ENCODE measurements at places on chromosomes 5 and 9.

DNA sequence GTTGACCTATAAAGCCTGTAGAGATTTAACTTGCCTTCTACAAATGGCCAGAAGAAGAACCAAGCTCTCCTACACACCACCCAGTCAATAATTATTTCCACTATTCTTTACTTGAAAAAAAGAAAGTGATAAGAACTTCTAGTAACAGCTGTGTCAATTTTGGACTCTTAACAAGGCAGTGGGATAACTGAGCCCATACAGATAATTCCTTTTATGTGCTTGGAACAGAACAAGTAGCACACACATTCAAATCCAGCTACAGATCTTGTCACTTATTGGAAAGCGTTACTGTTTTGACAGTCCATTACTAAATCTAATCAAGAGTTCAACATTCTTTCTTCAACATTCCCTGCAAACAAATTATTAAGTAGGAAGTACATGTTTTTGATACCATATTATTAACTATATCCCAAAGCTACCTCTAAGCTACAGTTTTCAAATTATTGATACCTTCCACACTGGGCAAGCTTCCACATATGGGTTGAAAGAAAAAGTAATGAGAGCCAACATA, 6.3 kb downstream of the PTGER4 start:
- no peak for DNase-seq

- DNase-seq = no peak
Observed at GRCh38 chr5:61330845-61331406, 1.1 kb upstream of the ZSWIM6 start.

GRCh38 chr9:135751501-135751900, 49.5 kb downstream of the KCNT1 start:
- DNase-seq = no peak

- DNase-seq = no peak
Observed at GRCh38 chr5:74272024-74272775, 368.3 kb downstream of the ENC1 start.

DNA sequence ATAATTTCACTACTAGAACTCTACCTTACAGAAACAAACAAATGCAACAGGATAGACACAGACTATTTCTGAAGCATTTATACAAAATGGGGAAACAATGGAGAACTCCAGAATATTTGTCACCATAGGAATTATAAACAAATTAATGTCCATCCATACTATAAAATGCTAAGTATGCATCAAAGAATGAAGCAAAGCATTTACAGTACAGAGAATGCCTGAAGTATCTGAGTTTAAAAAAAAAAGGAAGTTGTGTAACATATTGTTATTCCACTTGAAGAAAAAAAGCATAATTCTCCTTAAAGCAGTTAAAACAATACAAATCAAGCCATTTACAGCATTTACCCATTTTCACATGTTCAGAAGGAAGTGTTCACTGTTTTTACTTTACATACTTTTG, 53.0 kb downstream of the DROSHA start:
- DNase-seq = no peak

GRCh38 chr5:56415356-56415765, 182.2 kb upstream of the ANKRD55 start:
- no peak for DNase-seq

GRCh38 chr5:61604076-61605025, 272.3 kb downstream of the ZSWIM6 start:
- no peak for DNase-seq

- DNase-seq = no peak
Observed at GRCh38 chr9:137232510-137232909, 1.8 kb downstream of the SLC34A3 start.

DNA sequence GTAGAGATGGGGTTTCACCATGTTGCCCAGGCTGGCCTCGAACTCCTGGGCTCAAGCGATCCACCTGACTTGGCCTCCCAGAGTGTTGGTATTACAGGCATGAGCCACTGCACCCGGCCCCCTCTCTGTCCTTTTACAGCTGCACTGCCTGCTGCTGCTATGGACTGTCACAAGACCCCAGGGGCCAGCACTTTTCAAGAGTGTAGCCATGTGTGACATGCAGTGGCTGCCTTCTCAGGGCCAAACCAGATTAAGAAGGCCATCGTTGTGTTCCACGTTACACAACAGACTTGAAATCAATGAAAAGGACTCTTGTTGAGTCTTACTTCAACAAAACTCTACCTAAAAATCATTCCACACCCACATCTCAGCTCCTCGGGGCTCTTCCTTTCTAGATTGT, 78.9 kb upstream of the ICE1 start:
- DNase-seq = no peak

DNA sequence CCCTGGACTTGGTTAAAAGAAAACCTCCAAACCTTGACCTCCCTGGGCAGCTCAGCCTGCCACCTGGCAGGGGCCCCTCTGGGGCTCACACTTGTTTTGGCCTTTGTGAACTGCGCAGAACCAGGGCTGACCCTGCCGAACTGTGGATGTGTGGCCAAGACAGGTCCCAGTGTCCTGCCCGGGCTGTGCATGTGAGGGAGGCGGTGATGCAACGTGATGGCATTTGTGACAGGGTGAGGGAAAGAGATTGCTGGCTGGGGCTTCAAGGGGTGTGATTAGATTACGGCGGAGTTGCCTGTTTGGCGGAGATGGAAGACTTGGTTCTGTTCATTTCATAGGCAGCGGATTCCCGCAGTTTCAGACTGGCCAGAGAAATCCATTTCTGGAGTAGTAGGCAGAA, 30.4 kb upstream of the NKX2-5 start:
- DNase-seq = no peak

GRCh38 chr9:36008774-36009300, 27.9 kb upstream of the RECK start:
- peak; percentile 53 for DNase-seq

DNA sequence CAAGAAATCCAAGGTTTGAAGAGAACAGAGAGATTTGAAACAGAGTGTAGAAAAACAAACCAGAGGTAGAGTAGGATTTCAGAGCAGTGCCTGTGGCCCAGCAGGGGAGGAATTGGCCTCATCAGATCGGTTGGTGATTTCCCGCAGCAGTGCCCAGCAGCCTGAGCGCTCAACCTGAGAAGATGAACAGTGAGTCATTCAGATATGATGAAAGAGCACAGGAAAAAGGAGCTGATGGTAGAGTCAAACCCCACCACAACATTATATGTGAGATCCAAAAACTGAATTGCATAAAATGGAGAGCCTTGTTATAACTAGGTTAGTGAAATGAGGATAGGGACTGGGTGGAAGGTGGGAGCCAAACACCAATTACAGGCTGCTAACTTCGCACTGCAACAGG, 248.9 kb downstream of the PIK3R1 start:
- DNase-seq = no peak

DNA sequence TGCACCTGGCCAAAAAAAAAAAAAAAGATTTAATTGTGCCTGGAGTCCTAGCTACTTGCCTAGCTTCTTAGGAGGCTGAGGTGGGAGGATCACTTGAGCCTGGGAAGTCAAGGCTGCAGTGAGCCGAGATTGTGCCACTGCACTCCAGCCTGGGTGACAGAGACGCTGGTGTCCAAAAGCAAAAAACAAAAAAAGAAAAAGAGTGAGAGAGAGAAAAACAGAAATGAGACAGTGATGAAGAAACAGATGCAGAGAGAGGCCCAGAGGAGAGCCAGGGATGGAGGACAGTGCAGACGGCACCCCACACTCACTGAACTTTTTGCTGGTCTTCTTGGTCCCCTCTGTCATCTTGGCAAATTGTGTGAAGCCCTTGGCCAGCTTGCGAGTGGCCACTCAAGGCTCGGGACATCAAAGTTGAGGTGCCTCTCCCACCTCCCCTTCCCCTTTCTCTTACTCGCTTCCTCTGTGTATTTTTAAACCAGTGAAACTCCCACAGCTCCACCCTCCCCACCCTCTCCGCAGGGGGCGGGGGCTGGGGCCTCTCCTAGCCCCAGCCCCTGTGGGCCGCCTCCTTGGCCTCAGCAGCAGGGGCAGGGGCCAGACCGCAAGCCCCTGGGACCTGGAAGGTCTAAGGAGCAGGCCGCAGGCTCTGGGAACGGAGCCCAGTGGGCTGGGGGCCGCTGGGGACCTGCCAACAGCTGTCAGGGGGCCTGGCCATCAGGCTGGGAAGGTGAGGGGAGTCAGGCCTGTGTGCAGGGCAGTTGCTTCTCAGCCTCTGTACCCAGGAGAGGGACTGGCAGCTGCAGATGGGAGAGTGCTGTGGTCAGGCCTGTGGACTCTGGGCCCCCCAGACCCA, at the start of gene SH2D3C:
Gene SH2D3C (minus strand): TSS at position 387 of the 856 bp plus-strand sequence. CDS start 39 bp downstream, at position 348.
- no peak for DNase-seq

DNA sequence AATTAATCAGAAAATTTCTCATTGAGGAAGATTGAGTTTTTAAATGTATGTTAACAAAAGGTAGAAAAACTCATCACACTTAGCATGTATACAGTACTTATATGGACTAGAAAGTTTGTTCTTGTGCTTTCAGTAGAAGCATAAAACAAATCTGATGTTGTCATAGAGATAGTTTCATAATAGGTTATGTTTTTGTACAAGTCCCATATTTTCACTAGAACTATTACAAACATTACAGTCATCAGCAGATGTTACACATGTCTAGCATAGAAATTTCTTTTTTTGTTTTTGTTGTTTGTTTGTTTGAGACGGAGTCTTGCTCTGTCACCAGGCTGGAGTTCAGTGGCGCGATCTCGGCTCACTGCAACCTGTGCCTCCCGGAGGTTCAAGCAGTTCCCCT, 131.4 kb downstream of the COMMD10 start:
- DNase-seq = no peak

DNA sequence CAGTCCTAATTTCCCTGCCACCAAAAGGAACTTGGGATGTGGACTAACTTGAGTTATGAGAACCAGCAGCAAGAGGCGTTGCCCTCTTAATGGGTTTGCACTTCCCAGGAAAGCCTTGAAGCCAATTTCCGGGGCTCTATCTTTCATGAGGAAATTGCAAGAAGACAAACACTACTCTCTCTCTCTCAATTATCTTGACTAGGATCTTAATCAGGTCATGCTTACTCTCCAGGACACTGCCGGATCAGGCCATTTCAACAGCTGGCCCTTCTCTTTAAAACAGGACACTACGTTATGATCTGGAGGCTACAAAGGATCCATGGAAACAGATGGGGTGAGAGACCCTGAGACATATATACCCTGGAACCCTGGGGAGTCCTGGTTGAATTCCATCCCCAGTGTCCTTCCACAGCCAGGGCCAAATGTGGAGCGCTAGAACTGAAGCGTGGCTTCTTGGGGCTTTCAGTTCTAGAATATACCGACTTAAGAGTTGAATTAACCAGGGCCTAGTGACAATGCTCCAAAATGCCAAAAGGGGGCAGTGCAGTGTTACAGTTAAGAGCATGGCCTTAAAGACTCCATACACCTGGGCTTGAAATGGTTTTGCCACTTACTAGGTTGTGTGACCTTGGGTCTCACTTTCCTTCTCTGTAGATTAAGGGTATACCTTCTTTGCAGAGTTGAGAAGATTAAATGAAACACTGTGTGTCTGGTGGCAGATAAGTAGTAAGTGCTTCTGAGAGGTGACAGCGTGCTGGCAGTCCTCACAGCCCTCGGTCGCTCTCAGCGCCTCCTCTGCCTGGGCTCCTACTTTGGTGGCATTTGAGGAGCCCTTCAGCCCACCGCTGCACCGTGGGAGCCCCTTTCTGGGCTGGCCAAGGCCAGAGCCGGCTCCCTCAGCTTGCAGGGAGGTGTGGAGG, 21.1 kb downstream of the FAM219A start:
- DNase-seq = peak; percentile 33

GRCh38 chr5:147751156-147751830, 31.2 kb downstream of the JAKMIP2 start:
- peak; percentile 91 for DNase-seq

- peak; percentile 10 for DNase-seq
Observed at GRCh38 chr9:133429641-133430161, 7.5 kb downstream of the ADAMTS13 start.

DNA sequence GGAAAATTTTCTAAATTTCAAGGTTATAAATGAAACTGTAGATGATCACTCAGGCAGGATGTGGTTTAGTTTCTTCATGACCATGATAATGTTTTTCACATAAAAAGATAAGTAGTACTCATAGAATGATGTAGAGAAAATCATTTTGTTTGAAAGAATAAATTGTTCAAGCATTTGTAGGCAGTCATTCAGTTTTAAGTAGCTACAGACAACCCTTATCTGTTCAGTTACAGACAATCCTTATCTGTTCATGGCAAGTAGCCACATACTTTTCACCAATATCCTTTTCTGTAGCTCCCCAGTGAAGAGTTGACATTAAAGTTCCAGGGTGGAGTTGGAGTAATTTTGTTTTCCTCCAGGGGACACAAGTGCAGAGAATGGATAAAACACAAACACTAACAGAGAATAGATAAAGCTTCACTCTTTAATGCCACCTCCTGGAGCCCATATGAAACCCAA, 278.1 kb upstream of the TNC start:
- no peak for DNase-seq

DNA sequence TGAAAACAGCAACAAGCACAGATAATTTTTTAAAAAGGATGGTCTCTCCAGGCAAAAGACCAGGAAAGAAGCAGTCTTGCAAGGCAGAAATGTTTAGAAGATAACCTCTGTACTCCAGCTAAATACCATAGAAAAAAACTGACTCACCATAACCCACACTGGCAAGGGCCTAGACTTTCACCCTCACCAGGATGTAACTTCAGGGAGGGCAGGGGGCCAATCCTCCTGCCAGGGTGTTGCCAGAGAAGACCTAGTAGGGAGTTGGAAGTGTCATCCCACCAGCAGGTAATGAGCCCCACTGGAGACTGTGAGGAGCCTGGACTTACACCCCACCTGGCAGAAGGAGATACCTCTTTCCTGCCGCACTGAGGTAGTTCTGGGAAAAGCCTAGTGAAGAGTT, 97.6 kb downstream of the PRELID2 start:
- DNase-seq = no peak

DNA sequence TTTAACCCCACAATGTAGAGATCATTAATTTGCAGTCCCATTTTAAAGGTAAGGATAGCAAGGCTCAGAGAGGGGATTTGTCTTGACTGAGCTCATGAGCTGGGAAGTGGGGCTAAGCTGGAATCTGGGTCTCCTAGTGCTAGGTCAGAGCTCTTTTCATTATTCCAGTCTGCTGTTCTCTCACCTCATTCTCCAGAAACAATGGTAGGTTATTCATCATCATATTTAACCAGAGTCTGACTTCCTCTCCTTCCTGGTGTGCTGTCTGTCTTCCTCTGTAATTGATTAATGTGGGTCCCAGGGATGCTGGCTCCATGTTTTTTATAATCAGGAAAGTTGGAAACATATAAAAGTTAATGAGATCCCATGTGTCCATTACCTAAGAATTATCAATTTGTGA, 20.6 kb downstream of the C9orf43 start:
- no peak for DNase-seq

DNA sequence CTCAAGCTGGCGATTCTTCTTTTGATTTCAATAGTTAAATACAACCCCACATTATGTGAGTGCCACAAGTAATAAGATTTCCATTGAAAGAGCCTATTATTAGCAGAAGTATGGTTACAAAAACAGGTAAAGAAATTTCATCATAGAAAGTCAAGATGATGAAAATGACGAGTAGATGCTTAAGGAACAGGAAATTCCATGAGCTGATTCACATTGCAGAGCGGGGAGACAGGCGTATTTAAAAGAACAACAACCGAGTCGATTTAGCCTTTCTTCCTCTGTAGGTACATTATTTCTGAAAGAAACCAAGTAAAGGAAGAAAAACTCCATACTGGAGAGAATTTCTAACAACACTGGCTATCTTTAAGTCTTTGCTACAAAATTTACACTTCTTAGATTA, 310.4 kb downstream of the SLF1 start:
- no peak for DNase-seq

- no peak for DNase-seq
Observed at GRCh38 chr5:159393854-159394274, 63.6 kb upstream of the IL12B start.
